ENCODE measurements at places on chromosomes 6 and 20.
A peak's percentile ranks its signal among the peaks of the same experiment; 100 is the strongest.

DNA sequence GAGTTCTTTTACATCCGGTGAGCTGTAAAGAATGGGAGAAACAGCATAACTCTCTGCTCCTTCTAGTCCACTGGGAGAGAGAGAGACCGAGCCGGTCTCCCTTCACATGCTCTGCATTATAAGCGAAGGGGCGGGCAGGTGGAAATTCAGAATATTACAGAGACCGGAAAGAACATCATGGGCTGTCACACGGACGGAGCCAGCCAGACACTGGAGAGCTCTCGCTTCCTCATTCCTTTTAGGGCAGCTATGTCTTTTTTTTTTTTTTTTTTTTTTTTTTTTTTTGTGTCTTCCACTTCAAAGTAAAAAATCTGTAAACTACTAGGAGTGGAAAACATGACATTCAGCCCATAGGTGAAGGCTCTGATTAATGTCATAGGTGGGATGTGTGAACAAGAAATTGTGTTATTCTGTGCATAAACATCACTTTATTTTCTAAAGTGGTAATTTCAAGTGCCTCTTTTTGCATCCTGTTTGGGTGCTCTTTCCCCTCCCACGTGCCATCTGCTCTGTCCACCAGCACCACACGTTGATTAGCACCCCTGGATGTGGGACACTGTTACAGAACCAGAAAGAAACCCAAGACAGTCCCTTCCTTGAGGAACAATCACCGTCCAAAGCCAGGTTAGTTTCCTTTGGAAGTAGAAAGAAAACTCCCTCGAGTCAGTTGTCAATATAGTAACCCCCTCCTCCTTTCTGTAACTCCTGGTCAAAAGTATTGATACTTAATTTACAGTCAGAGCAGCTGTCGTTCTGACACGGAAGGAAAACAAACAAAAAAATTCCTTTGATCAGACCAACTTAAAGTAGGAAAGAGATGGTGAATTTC is at the start of gene TAGAP:
TAGAP (minus strand) TSS at position 93 of the 829 bp plus-strand sequence. CDS start 845 bp downstream, outside the sequence.
- DNase-seq, result peak; percentile 87

DNA sequence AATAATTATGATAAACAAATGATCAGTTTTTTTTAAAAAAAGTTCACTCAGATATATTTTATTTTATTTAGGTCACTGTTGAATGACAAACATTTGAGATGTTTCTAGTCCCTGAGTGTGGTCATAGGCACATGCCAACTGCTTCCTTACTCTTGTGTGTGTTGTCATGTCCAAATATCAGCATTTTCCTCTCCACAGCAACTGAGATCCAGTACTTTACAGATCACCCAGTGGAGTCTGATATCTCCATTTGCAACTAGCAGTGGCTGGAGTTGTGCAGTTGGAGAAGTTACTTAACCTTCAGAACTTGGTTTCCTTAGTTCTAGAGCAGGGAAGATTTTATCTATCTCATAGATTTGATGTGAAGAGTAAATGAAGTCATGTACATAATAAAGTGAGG is 101.3 kb downstream of the MYB start:
- DNase-seq, result no peak

GRCh38 chr6:147538821-147539220 is 30.3 kb downstream of the SAMD5 start:
- no peak for DNase-seq

DNA sequence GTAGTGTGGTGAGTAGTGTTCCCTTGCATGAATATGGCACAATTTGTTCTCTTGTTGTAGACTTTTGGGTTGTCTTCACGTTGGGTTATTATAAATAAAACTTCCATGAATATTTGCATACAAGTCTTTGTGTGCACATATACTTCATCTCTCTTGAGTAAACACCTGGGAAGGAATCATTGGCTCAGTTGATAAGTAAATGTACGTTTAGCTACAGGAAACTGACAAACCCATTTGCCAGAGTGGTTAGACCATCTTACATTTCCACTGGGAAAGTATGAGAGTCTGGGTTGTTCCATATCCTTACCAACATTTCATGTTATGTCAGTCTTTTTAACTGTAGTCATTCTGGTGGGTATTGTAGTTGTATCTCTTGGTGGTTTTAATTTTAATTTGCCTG is 119.2 kb downstream of the SLX4IP start:
- no peak for DNase-seq

GRCh38 chr6:5054245-5054873 is 30.8 kb upstream of the PPP1R3G start:
- no peak for DNase-seq

DNA sequence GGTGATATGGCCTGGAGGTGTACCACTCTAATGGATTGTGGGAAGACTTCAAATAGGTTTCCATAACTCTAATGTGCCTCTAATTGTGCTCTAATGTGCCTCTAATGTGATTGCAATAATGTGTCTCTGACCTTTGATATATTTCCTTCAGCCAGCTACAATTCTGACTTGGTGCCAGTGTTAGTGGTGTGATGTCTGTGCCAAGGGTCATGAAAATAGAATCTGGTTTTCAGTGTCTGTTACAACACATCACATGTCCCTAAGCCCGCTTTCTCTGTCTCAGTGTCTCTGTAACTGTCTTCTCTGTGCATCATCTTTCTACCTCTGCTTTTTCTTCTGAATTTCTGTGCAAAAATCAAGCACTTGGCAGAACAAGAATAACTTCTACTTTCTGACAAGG is 77.2 kb upstream of the ECI2 start:
- no peak for DNase-seq

DNA sequence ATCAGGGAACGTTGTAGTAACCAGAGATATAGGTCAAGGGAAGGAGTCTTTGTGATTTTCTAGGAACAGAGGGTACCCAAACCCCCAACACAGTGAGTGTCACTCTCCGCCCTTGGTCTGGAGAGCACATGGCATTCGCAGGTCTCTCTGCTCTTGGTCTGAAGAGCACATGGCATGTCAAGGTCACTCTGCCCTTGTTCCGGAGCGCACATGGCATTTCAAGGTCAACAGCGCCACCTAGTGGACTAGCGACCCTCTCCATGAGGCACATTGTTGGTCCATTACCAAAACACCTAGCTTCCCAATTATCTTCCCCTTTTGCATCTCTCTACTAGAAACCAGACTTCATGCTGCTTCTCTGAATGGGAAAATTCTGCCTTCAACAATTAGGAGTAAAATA is 260.0 kb downstream of the C6orf118 start:
- DNase-seq, result no peak

- no peak for DNase-seq
Measured at GRCh38 chr6:170039156-170040114, 251.4 kb downstream of the DLL1 start.

DNA sequence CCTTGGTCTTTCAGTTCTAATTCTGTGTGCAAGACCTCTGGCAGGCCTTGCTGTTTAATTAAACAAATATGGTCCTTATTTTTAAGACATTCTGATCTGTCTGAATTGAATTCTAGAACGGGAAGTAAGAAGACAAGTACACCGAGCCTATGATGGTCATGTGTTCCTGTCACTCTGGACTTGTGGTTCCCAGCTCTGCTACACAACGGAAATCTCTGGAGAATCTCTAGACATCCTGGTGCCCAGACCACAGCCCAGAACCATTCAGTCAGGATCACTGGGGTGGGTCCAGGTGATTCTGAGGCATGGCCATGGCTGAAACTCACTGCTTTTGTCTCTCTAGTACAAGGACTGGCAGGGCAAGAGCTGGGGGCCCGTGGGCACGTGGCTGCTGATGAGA is 15.9 kb upstream of the KCNK16 start:
- DNase-seq, result no peak

DNA sequence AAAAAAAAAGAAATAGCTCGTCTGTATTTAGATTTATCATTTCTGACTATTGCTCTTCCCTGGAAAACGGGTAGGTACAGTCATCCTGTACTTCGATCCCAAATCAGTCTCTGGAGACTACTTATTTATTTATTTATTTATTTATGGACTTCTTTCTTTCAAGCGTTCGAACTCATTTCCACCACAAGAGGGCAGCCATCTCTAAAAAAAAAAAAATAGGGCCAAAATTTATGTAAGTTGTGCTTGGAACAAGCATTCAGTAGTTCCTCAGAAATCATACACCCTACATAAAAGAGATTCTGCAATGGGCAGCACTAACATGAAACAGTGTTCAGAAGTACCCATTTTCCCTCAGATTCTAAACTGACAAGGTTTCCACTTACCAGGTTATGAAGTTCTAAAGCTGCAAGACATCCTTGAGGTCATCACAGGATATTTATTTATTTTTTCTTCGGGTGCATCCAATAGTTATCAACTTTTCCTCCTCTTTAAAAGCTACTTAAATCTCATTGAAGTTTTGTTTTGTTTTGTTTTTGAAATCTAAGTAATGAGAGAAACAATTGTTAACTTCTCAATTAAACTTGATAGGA is 1.9 kb upstream of the BMP2 start:
- no peak for DNase-seq

DNA sequence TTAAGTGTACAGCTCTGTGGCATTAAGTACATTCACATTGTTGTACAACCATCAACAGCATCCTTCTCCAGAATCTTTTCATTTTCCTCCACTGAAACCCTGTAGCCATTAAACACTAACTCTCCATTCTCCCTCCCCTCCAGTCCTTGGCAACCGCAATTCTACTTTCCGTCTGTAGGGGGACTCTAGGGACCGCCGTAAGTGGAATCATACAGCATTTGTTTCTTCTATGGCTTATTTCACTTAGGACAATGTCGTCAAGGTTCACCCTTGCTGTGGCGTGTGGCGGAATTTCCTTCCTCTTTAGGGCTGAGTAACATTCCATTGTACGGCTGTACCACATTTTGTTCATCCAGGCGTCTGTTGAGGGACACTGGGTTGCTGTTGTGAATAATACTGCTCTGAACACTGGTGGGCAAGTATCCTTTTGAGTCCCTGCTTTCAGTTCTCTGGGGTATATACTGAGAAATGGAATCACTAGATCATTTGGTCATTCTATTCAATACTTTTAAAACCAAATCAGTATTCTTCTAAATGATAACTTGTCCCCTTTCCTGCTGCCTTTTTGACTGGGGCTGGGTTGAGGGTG is 50.7 kb downstream of the PPP1R3G start:
- peak; percentile 21 for DNase-seq

Data from stimulated activated CD4-positive, alpha-beta T cell treated with anti-CD3 and anti-CD28 coated beads, TNF-alpha, amount 100 ng/mL, for 4 hours (primary cell).